ENCODE measurements at places on chromosomes 12 and 14.

DNA sequence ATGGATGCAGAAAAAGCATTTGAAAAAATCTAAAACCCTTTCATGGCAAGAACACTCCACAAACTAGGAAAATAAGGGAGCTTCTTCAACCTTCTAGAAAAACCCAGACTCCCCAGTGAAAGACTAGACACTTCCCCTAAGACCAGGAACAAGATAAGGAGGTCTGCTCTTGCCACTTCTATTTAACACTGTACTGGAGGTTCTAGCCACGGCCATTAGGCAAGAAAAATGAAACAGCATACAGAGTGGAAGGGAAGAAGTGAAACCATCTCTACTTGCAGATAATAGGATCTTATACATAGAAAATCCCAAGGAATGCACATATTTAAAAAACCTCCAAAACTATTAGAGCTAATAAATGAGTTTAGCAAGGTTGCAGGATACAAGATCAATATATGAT is 42.3 kb downstream of the CHGA start:
- DNase-seq: no peak

DNA sequence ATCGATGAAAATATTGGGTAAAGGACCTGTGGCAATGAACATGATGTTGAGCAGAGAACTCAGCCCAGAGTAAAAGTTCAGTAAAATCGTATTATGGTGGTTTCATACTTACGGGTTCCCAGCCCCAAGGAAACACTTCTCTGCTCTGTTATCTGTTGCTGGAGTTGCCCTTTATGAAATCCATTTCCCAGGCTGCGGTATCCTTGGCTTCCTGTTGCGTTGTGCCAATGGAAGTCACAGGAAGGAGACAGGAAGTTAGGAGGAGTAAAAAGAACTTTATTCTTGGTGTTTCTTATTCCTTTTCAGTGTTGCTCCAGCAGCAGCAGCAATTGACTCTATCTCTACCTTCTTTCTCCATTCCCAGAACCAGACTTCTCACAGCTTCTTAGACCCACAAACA is 965.2 kb downstream of the VRK1 start:
- no peak for DNase-seq

GRCh38 chr14:73375861-73376260 is 82.5 kb downstream of the NUMB start:
- no peak for DNase-seq

DNA sequence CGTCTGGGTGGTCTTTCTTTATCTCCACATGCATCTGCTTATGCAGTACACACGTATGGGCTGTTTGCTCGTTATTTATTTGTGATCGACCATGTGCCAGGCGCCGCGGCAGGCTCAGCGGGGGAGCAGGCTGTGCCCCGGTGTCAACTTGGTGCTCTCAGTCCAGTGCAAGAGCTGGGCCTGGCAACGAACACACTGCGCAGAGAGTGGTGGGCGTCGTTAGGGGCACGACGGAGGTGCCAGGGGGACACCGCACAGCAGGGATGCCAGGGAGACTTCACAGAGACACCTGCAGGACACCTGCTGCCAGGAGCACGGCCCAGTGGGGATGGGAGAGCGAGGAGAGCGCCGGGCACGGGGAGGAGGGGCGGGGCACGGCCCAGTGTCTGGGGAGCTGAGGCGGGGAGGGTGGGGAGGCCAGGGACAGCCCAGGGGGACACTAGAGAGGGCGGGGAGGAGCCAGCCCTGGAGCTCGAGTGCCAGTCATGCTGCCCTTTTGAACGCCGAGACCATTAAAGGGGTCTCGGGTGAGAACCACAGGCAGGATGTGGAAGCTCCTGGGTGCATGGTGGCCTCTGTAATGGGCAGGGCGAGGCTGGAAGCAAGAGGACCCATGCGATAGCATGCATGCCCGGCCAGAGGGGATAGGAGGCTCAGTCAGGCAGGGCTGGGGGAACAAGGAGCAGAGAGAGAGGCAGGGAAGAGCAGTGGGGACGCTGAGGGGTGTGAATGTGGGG is 652 bp upstream of the LRCOL1 start:
- peak; percentile 45 for DNase-seq

GRCh38 chr12:96195845-96196451 is 1.8 kb downstream of the ELK3 start:
- DNase-seq: peak; percentile 33

GRCh38 chr14:65137648-65138307 is 35.5 kb upstream of the MAX start:
- no peak for DNase-seq

DNA sequence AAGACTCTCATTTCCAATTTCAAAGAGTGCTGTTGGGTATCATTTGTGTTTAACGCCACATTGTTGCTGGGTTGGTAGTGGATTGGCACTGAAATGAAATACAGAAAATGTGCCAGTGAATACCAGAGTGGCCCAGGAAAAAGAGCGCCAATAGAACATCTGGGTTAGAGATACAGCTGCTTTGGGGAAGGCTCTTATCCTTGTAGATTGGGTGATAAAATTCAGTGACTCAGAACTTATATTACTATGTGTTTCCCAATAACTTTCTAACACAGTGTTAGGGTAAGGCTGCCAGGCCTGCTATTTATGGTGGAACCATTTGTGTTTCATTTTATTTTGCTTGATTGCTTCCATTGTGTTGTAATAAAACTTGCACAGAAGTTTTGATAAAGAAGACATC is 168.2 kb upstream of the SSTR1 start:
- no peak for DNase-seq

- DNase-seq: no peak
Measured at GRCh38 chr12:102407776-102408486, 72.4 kb downstream of the IGF1 start.

DNA sequence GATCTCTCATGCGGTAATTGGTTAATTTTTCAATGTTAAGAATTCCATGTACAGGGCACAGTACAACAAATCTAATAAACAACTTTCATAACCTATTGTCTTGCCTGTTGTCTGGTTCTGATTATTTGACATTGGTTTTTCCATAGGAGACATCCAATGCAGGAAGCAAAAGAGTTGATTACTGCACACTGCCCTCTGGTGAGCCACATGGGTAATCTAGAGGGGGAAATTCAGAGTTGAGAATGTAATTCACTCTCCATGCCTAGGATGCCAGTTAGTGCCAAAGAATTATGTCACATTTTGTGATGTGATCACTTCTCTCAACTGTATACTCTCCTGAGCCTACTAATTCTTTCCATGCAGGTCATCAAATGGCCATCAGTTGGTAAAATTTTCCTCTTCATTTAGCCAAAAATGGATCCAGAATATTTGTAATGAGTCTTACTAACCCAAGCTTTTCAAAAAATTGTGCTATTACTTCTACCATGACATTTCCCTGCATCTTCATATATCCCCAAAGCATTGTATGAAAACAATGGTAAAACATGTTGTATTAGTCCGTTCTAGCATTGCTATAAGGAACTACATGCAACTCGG is 17.7 kb upstream of the CCDC91 start:
- peak; percentile 4 for DNase-seq

DNA sequence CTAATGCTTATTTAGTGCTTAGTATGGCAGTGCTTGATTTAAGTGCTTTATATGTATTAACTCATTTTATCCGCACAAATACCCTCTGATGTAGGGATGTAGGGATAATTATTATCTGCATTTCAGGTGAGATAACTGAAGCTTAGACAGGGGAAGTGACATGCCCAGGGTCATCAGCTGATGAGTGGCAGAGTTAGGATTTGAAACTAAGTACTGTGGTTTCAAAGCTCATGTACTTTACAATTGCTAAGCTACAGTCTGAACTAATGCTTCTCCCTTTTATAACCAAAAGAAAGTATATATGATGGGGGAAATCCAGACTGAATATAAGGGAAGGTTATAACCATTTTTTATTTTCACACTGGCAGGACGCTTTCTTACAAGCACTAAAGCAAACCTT is 229.6 kb upstream of the NAV3 start:
- no peak for DNase-seq

- no peak for DNase-seq
Measured at GRCh38 chr12:103875666-103876065, 34.6 kb upstream of the NT5DC3 start.

- DNase-seq: no peak
Measured at GRCh38 chr12:65505386-65506121, 227.1 kb downstream of the MSRB3 start.

- DNase-seq: no peak
Measured at GRCh38 chr12:95590775-95591174, 39.5 kb upstream of the USP44 start.

GRCh38 chr12:65609359-65609771 is 214.9 kb upstream of the HMGA2 start:
- no peak for DNase-seq

GRCh38 chr12:10304161-10304574 is 3.5 kb upstream of the KLRD1 start:
- no peak for DNase-seq

- DNase-seq: peak; percentile 34
Measured at GRCh38 chr12:46266382-46266791, 2.5 kb downstream of the SLC38A1 start.

GRCh38 chr12:1013618-1014489 is 22.8 kb downstream of the ERC1 start:
- no peak for DNase-seq

- no peak for DNase-seq
Measured at GRCh38 chr14:29885988-29886387, 41.7 kb downstream of the PRKD1 start.
